Stimulated activated CD4-positive, alpha-beta T cell treated with anti-CD3 and anti-CD28 coated beads, Interleukin-1b, Interleukin-23, amount 100 ng/mL, for 48 hours (primary cell): ENCODE measurements at places on chromosomes 2 and 18.

DNA sequence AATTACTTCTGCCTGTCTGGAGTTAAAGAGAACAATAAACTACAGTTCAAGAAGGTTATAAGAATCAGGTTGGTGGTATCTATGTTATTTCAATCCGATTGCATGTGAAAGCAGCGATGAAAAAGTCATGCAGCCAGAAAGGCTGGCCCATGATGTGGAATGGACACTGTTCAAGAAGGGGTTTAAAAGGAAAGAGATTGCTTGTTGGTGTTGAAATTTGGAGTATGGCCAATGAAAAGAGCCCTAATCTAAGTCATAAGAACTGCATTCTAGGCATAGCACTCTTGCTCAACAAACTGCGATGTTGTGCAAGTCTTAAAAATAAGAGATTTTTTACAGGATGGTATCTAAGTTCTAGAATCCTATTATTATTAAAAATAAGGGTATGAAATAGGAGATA lies 61.3 kb downstream of the EFEMP1 start:
- DNase-seq, result no peak

DNA sequence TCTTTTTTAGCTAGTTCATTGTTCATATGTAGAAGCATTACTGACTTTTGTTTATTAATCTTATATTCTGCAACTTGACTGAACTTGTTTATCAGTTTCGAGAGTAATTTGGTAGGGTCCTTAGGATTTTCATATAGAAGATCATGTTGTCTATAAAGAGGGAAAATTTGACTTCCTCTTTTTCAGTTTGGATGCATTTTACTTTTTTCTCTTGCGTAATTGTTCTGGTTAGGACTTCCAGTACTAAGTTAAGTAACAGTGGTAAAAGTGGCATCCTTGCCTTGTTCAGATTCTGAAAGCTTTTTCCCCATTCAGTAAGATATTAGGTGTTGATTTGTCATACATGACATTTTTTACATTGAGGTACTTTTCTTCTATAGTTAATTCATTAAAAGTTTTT lies 726.0 kb downstream of the KCNJ3 start:
- DNase-seq, result no peak

- DNase-seq, result no peak
Observed at GRCh38 chr2:41965909-41966295, 81.9 kb upstream of the PKDCC start.

DNA sequence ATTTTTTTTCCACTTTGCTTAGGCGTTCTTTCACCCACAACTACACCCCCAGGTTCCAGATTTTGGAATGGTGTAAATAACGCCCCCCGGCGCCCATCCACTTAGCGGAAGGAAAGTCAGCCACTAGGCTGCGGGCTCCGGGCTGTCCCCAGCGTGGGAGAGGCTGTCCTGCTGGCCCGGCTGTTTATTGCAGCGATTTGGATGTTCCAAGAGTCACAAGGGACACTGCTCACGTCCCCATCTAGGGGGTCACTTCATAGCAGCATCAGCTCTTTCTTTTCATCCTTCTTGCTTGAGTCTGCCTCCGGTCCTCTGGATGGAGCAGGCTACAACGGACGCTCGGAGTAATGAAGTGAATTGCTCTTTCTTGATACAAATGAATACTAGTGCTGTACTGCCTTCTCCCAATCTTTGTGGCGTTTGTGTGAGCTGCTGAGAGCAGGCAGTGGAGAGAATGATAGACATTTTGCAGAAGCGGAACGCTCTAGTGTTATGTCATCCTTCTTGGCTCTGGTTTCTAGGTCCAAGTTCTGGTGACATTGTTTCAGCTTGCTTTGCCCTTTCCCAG lies 50.7 kb upstream of the PAIP2B start:
- peak; percentile 9 for DNase-seq

GRCh38 chr2:210762604-210763588 lies 206.5 kb downstream of the CPS1 start:
- no peak for DNase-seq

GRCh38 chr2:207014424-207014823 lies 75.1 kb downstream of the CPO start:
- DNase-seq, result no peak

GRCh38 chr2:86284987-86285386 lies 52.4 kb downstream of the REEP1 start:
- DNase-seq, result no peak
